ENCODE measurements at places on chromosomes 13 and 19. TPM values are rescaled to one million over a fixed set of nuclear protein-coding genes. Genes with fewer than 3 reads are reported as not detected.

DNA sequence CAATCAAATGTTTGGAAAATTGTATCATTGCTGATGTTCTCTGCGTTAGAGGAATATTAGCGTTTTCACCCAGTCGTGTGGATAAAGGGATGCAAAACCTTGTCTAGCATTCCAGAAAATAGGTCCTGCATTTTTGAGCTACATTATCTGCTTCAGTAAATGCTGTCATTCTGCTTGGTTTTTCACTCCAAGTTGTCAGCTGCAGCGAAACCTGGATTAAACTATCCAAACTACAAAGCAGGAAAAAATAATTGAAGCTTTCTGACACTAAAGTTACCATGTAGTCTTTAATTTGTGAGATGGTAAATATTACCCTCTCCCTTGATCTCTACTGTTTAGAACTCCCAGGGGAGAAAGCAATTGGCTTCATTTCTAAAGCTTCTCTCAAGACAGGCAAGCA, 1795.5 kb upstream of the PRR20A start:
- DNase-seq: no peak

The KLK7 gene
- total RNA-seq: not detected

The CD70 gene
- 122 TPM for total RNA-seq

DNA sequence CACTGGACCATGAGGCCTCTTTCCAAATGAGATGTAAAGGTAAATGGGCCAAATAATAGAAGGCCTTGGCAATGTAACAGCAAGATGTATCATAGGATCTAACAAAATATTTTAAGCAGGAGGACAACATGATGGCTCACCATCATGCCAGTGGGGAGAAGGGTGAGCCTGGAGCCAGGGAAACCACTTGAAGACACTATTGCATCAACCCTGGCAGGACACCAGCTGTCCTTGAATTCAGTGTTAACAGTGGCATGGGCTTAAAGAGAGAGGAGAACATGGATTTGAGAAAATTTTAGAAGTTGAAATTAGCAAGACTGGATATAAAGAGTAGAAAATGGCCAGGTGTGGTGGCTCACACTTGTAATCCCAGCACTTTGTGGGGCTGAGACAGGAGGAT, 6.7 kb upstream of the RCBTB2 start:
- DNase-seq: no peak

DNA sequence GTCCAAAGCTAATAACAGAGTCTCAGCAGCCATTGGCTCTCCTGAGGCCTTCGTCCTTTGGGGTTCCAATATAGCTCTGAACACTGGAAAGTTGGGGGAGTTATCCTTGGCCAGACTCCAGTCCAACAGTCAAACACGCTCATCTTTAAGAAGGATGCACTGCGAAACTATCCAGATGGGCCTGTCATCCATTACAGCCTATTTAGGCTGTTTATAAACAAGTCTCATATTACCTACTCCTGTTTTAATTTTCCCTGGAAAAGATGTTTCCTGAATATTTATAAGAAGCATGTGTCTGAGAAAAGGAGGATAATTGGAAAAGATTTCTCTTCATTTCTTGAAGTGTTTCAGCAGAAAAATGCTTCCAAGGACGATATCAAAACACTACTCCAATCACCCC, 170.7 kb downstream of the DCT start:
- DNase-seq: no peak

- DNase-seq: no peak
Observed at GRCh38 chr13:22967669-22968068, 213.1 kb upstream of the SGCG start.

DNA sequence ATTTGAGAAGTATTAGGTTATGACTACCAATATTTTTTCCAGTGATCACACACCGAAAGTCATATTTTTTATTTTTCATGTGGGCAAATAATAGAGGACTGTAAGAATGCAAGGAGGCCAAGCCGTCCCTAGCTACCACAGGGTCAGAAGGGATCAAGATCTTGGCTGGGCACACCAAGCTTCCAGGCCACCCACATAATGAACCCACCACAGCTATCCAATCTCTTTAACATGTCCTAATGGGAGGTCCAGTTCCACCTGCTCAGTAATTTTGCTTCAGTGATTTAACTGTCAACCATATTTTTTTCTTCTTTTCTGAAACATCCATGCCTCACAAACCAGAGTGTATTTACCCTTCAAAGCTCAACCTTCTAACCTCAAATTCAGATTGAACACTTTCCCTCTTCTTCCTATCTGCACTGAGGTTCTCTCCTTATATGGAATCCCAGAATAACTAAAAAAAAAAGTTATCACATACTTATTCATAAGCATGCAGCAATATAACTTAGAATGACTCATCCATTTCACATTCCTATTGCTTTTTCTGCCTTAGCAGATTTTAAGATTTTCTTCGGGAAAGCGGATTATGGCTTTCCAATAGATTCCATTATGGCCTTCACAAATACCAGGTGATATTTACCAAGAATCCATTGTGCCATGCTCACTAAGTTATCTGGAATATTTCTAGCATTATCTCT, 12.2 kb downstream of the ARGLU1 start:
- no peak for DNase-seq

DNA sequence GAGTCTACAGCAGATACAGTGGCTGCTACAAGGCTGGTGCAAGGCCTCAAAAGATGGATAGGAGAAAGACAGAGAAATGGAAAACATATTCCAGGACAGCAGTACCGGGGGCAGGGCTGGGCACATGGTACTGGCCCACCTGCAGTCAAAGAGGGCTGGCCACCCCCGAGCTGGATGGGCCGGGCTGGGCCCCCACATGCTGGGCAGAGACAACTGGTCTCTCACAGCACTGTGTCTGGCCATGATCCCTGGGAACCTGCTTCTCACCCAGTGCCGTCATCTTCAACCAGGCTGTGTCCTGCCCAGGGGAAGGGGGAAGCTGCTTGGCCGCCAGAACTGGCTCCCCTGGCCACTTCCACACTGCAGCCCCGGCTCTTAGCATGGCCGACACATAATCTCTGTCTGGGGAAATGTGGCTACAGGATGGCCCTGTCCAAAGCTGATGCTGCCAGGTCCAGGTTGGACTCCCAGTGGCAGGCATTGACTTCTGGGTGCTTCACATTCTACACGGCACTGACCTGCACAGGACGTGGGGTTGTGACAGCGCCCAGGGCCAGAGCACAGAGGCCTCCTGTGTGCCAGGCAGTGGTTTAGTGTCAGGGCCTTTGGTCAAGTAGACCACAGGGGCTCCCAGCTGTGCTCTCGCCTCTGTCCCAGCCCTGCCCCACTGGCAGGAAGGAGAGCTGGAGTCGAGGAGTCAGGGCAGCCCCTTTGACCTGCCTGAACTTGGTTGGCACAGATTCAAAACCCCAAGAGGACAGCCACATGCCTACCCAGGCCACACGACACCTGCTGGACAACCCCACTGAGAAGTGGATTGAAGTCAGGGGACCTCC, 21.7 kb downstream of the PEPD start:
- no peak for DNase-seq

- peak; percentile 47 for DNase-seq
Observed at GRCh38 chr13:113275387-113275786, 21.7 kb upstream of the LAMP1 start.

- DNase-seq: no peak
Observed at GRCh38 chr13:30370146-30370545, 52.1 kb upstream of the UBE2L5 start.

The KEAP1 gene
- total RNA-seq: 49.8 TPM

DNA sequence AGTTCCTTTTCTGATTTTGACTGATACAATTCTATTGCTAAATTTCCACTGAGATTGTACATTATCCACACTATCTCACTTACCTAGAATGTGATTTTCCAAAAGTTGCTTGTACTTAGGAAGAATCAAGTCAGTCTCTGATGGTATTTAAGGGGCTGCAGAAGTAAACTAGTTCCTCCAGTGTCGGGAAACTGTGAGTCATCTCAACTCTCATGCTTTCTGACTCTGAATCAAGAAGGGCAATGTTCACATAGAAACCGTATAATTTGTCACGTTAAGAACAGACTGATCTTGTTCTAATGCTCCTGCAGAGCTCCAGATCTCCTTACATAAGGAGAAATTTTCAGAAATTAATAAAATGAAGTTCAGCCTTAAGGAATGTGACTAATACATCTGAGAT, 369.3 kb downstream of the KLF5 start:
- DNase-seq: no peak

DNA sequence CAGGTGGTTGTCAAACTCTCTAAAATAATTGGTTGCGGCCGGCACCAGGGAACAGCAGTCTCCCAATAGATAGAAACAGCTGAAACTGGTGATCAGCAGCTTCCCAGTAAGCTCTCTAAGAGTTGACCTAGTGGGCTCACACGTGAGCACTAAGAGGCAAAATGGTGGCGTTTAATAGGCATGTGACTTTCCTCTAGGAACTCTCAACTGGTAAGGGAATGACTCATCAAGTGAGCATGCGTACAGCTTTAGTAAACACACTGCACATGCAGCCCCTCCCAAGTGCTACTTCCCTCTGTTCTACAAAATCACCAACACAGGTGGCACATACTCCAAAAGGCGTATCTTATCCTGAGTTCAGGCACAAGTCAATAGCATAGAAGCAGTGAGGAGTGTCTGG, 41.7 kb downstream of the TNFSF11 start:
- no peak for DNase-seq

Measured in SJSA1 (cell line).